ENCODE measurements at places on chromosomes 1 and 21.

GRCh38 chr1:207072233-207072632, 16.4 kb upstream of the C4BPB start:
- no peak for DNase-seq

GRCh38 chr1:174204697-174205308, 45.5 kb downstream of the RABGAP1L start:
- no peak for DNase-seq

DNA sequence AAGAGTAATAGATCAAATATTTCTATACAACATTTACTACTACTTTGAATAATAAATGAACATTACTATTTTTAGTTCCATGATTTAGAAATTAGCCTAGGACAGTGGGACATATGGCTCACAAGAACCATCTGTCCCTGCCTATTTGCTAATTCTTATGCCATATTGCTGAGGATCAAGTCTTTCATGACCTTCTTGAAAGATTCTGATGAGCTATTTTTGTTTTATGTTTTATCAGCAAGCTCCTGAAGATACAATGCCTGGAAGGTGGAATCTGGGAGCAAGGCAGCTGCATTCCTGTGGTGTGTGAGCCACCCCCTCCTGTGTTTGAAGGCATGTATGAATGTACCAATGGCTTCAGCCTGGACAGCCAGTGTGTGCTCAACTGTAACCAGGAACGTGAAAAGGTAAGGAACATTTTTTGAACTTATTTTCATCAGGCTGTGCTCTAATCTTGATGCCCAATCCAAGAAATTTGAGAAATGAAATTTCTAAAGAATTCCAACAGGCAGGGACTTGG, 326.7 kb downstream of the PAPPA2 start:
- no peak for DNase-seq

DNA sequence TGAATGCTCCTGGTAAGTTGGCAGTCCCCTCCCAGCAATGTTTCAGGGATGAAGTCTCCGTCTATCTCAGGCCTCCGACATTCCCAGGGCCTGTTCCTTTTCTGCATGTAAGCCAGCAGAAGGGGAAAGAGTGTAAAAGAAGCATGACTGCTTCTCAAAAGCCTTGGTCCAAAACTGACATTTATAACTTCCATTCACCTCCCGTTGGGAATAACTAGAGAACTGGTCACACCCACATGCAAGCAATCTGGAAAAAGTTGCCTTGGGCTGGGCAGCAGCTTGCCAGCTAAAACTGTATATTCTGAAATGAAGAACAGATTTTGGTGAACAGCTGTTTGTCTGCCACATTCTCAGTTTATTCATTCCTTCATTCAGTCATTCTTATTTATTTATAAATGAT, 24.2 kb upstream of the NPL start:
- no peak for DNase-seq

- DNase-seq: no peak
These were observed 25.4 kb downstream of the GNAI3 start for GRCh38 chr1:109573785-109574184.

- no peak for DNase-seq
These were observed 14.1 kb upstream of the ZBTB40 start for GRCh38 chr1:22437573-22437972.

GRCh38 chr1:219542828-219543518, 69.9 kb downstream of the ZC3H11B start:
- DNase-seq: no peak

DNA sequence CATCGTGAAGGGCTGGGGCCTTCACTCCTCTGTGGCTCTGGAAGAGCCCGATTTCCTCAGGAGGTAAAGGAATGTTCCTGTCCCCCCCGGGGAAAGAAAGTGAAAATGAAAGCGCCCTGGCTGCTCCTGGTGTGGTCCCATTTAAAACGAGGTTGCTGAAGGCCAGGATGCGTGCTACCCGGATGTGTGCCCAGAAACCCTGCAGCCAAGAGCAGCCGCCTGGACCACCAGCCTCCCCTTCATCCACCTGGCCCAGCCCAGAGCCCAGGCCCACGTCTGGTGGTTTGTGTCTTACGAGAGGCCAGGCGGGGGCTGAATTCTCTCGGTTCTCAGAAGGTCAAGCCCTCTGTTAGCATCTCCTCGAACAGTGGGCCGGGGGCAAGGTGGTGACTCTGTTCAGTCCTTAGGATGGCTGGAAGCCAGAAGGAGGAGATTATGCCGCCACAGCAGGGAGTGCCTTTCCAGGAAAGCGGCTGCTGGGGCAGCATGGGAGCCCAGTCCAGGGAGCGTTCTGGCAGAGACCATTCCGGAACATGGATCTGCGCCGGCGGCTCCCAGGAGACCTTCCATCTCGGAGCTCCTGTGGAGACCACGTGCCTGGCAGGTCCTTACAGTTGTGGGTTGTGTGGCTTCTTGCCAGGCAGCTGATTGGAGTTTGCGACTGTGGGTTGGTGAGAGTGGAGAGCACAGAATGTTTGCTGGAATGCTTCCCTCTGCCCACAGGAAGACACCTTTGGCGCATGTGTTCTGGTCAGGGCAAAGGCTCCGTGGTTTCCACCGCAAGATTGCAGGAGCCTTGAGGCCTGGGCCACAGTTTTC, 1.4 kb downstream of the GUK1 start:
- DNase-seq: no peak
